ENCODE measurements at places on chromosomes 12 and 14. TPM values are rescaled to one million over a fixed set of nuclear protein-coding genes. Genes with fewer than 3 reads are reported as not detected.
A peak's percentile ranks its signal among the peaks of the same experiment; 100 is the strongest.

DNA sequence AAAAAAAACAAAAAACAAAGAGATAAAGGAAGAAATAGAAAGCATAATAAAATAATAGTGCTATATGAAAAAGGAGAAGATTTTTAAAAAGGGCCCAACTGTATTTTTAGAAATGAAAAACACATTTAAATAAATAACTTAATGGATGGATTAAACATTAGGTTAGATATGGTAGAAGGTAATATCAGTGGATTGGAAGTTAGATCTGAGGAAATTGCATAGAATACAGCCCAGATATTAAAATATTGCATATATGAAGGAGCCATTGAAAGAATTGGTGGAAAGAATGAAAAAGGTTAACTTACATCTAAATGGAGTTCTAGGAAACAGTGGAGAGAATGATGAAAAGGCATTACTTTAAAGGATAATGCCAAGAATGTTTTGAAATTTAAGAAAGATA, 27.8 kb downstream of the CACNA1C start:
- peaks cover 3% of the 10 kb centered on the region for H3K27me3 ChIP-seq
- DNase-seq, result no peak
- H3K36me3 ChIP-seq, result no peaks in the 10 kb centered on the region
- no peaks in the 10 kb centered on the region for H3K4me1 ChIP-seq
- H3K4me3 ChIP-seq, result no peak overlapping the region

TPPP2 gene
- total RNA-seq, result not detected

GRCh38 chr14:56087671-56088471, 30.3 kb upstream of the PELI2 start:
- no peaks in the 10 kb centered on the region for H3K36me3 ChIP-seq
- no peak overlapping the region for H3K4me3 ChIP-seq
- no peak overlapping the region for H3K27ac ChIP-seq
- peaks cover 5% of the 10 kb centered on the region for H3K4me1 ChIP-seq
- H3K27me3 ChIP-seq, result no peaks in the 10 kb centered on the region

CFAP251 gene
- 17.7 TPM for total RNA-seq

DNA sequence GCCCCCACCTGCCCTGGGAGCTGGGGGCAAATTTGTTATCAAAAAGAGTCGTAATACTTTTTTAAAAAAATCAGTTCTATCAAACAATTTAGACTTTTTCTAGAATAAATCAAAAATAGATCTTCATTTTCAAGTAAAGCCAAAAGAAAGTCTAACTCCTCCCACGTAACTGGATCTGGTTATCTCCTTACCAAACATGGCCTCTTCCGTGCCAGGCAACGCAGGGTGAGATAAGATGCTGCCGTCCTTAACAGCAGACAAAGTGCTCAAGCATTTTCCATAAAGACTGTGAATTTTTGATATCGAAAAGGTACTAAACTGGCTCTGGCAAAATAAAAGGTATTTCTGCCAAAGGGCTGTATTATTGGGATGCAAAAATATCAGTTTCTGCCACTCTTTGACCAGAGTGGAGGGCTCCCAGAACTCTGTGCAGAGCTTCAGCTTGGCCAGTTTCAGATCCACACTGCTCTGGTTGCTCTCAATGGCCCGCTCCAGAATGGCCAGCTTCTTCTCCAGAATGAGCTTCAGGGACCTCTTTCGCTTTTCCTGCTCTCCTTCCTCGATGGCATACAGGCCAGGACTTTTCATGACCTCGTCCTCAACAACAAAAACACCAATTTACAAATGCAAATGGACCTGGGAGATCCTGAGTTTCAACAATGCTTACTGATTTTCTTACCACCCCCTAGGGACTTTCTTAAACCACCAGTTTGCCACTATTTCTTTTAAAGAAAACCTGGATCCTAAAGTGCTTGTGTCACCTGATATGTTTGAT, 29.0 kb downstream of the NRDE2 start:
- no peak overlapping the region for H3K4me3 ChIP-seq
- no peaks in the 10 kb centered on the region for H3K27me3 ChIP-seq
- no peak for DNase-seq
- peaks cover 16% of the 10 kb centered on the region for H3K36me3 ChIP-seq
- peaks cover 7% of the 10 kb centered on the region for H3K4me1 ChIP-seq
- H3K27ac ChIP-seq, result no peak overlapping the region

TCL1A gene
- total RNA-seq, result not detected

DNA sequence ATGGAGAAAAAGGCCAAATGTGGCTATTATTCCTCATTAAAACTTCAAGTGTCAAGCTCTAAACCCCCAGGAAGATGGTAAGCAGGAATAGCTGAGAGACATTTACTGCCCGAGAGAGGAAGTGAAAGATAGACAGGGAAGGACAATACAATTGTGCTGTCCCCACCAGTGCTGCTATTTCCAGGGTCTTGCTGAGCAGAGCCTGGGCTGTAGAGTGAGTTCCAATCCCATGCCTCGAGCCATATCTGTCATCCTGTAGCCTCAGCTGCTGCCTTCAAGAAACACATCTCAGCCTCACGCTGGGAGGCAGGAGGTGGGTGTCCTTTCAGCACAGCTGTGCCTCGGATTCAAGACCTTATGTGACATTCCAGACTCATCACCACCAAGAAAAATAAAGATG, 114.0 kb downstream of the RPAP3 start:
- DNase-seq, result no peak
- no peak overlapping the region for H3K4me3 ChIP-seq
- no peaks in the 10 kb centered on the region for H3K27me3 ChIP-seq
- no peak overlapping the region for H3K27ac ChIP-seq

DNA sequence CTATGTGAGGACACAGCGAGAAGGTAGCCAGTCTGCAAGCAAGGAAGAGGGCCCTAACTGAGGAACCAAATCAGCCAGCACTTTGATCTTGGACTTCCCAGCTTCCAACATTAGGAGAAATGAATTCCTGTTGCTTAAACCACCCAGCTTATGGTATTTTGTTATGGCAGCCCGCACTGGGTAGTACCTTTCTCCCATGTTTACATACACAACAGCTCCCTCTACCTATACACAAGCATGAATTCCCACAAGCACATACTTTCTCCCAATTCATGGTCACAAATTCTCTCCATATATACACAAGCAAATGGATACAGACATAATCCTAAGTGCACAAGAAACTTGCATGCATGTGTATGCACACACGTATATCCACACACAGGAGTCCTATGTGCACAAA, 7.4 kb downstream of the ITGB7 start:
- no peak for DNase-seq
- H3K4me1 ChIP-seq, result peaks cover 7% of the 10 kb centered on the region
- no peaks in the 10 kb centered on the region for H3K27me3 ChIP-seq
- no peaks in the 10 kb centered on the region for H3K36me3 ChIP-seq
- H3K27ac ChIP-seq, result no peak overlapping the region
- H3K4me3 ChIP-seq, result no peak overlapping the region

DNA sequence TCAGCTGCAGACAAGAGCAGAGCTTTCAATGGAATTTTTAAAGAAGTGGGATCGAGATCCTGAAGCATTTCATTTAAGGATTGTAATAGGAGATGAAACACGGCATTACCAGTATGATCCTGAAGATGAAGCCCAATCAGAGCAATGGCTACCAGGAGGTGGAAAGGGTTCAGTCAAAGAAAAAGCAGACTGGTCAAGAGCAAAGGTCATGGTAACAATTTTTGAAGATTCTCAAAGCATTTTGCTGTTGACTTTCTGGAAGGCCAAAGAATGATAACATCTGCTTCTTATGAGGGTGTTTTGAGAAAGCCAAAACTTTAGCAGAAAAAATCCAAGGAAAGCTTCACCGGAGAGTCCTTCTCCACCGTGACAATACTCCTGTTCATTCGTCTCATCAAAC, 204.3 kb upstream of the EEA1 start:
- H3K27ac ChIP-seq, result no peak overlapping the region
- H3K4me1 ChIP-seq, result peaks cover 2% of the 10 kb centered on the region
- no peaks in the 10 kb centered on the region for H3K27me3 ChIP-seq
- DNase-seq, result no peak
- no peak overlapping the region for H3K4me3 ChIP-seq
- H3K36me3 ChIP-seq, result no peaks in the 10 kb centered on the region

DNA sequence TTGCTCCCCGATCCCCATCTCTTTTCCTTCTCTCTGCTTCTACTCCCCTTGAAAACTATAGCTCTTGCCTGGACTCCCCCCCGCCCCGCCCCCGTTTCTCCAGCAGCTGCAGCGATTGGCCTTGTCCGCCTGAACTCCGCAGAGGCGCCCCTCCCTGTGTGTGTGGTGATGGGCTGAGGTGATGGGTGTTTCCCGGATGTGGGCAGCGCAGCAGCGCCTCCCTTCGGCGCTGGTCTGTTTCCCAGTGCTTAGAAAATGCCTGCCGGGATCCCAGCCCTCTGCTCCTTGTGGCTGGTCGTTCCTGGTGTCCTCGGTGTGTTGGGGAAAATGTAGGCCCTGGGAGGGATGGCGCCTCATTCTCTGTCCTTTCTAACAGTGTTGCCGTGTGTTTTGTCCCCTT, 43.3 kb downstream of the GALNT8 start:
- no peak overlapping the region for H3K27ac ChIP-seq
- no peaks in the 10 kb centered on the region for H3K4me1 ChIP-seq
- peak; percentile 24 for DNase-seq

GPR65 gene
- total RNA-seq, result 0.96 TPM

GRCh38 chr12:55972911-55973598, 823 bp upstream of the RAB5B start:
- peak overlapping the region; percentile 90 for H3K27ac ChIP-seq
- H3K36me3 ChIP-seq, result no peaks in the 10 kb centered on the region
- DNase-seq, result no peak
- H3K4me1 ChIP-seq, result peaks cover 20% of the 10 kb centered on the region
- H3K27me3 ChIP-seq, result no peaks in the 10 kb centered on the region

DNA sequence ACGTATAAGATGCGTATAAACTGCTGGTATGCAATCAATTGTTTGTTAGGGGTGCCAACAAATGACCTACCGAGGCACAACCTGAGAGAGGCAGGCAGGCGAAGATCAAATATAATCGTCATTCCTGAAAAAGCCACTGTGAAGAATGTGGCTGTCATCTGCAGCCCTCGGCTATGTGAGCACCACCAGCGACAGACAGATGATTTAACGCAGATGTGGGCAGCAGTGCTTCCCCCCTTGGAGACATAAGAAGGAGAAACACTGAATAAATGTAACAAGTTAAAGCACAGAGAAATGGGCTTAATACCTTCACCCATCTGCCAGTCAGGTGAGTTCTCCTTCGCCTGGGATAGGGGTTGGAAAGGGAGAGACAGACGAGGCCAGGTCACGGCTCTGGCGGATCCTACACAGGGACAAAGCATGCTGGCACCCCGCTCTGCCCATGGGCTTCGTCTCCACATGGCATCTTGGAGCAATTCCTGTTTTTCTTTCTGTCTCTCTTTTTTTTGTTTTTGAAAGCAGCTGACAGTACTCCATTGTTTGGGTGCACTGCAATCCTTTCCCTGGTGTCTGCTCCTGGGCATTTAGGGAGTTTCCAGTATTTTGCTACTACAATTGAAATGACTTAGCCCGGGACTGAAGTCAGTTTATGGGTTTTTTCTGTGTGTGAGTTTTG, 28.1 kb downstream of the TNFAIP2 start:
- H3K27me3 ChIP-seq, result no peaks in the 10 kb centered on the region
- peaks cover 11% of the 10 kb centered on the region for H3K4me1 ChIP-seq
- H3K36me3 ChIP-seq, result no peaks in the 10 kb centered on the region
- H3K4me3 ChIP-seq, result no peak overlapping the region
- DNase-seq, result no peak

EIF2S3B gene
- 2.0 TPM for total RNA-seq

- no peaks in the 10 kb centered on the region for H3K36me3 ChIP-seq
- H3K4me1 ChIP-seq, result no peaks in the 10 kb centered on the region
- H3K27ac ChIP-seq, result no peak overlapping the region
- no peak overlapping the region for H3K4me3 ChIP-seq
Observed at GRCh38 chr14:48563489-48563888, 888.1 kb upstream of the MDGA2 start.

GRCh38 chr14:42994051-42994736, 1387.5 kb downstream of the LRFN5 start:
- no peaks in the 10 kb centered on the region for H3K4me1 ChIP-seq
- H3K4me3 ChIP-seq, result no peak overlapping the region
- H3K27ac ChIP-seq, result no peak overlapping the region
- no peak for DNase-seq
- no peaks in the 10 kb centered on the region for H3K27me3 ChIP-seq

FIGNL2 gene
- total RNA-seq, result 0.45 TPM

- H3K27me3 ChIP-seq, result no peaks in the 10 kb centered on the region
Observed at GRCh38 chr12:33245434-33245833, 194.2 kb downstream of the SYT10 start.

DNA sequence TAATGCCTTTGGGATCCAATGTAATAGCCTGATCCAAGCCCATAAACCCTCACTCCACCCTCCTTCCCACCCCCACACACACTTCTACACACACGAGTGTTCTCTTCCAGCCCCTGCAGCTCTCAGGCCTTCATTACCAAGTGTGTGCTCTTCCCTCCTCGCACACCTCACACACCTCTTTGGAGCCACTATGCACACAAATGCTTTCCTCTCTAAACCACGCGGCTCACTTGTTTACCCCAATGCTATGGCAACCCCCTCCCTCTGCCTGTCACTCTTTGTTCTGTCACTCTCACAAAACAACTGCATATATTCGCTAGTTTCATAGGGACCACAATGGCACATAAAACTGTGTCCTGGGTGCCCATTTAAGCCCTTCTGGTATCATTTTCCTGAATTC, 35.1 kb downstream of the PPP2R5E start:
- H3K4me3 ChIP-seq, result no peak overlapping the region
- H3K36me3 ChIP-seq, result no peaks in the 10 kb centered on the region
- H3K27ac ChIP-seq, result no peak overlapping the region
- H3K4me1 ChIP-seq, result peaks cover 18% of the 10 kb centered on the region
- H3K27me3 ChIP-seq, result no peaks in the 10 kb centered on the region

KRT79 gene
- total RNA-seq, result not detected

GRCh38 chr12:24394246-24394645, 444.8 kb upstream of the SOX5 start:
- no peak overlapping the region for H3K4me3 ChIP-seq
- no peaks in the 10 kb centered on the region for H3K4me1 ChIP-seq
- H3K27ac ChIP-seq, result no peak overlapping the region
- H3K36me3 ChIP-seq, result no peaks in the 10 kb centered on the region
- H3K27me3 ChIP-seq, result no peaks in the 10 kb centered on the region

DNA sequence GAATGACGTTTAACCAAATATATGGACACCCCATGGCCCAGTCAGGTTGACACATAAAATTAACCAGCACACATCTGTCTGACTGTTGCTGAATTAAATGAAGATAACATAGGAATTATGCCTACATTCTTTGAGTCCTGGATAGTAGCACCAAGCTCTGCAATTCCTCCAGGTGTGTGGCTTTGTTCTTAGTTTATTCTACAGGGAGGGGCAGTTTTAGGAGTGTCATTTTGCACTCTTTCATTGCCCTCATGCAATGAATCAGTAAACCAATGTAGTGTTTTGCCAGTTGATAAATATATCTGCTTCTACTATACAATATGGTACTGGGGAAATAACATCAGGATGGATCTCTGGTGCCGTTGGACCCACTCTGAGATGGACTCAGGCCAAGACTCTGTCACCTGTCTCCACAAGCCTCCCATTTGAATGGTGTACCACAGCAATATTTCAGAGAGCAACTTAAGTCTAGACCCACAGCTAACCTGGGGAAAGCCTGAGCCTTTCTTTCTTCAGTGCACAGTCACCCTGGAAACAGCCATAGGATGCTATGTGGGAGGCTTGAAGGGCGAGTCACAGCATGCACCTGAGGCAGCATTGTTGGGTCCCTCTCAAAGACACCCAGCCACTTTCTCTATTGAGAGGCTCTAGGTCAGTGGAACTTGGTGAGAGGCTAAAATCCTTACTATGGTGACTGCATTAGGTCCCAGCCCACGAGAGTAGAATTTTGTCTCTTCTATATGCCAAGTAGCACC, 73.2 kb downstream of the ANO4 start:
- no peaks in the 10 kb centered on the region for H3K27me3 ChIP-seq
- H3K4me3 ChIP-seq, result no peak overlapping the region
- no peak for DNase-seq
- H3K4me1 ChIP-seq, result no peaks in the 10 kb centered on the region
- H3K27ac ChIP-seq, result no peak overlapping the region

All from thyroid gland (tissue), 4 donors.